RPMI8226 (cell line): ENCODE measurements at places on chromosomes 12 and 14.

DNA sequence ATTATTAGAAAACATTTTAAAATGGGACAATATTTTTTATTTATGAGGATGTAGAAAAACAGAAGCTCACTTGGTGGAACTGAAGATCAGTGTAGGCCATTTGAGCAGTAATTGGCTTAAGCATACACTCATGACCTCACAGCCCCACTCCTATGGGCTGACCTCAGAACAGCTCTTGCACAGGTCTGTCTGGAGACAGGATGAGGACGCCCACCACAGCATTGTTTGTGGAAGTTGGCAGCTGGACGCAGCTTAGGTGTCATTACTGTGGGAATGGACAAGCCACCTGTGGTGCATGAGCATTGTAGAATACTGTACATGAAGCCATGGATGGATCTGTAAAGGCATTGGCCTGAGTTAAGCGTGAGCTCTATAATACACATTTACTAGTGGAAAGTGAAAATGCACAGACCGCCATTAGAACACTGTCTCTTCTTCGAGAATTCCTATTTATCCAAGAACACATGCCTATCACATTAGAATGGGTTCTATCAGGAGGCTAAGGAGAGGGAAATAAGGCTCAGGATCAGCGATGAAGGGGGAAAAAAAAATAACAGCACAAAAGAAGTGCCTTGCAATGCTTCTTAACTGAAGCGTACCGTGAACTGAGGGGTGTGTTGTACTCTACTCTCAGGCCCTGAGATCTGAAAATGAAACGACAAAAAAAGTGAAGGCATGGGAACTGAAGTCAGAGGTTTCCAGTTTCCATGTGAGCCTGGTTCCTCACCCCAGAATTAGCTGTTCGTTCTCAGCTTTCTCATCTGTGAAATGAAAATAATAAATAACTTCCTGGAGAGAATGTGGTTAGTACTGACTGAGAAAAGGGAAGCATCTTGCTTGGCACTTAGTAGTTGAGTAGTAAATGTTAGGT, 33.6 kb downstream of the KCNA1 start:
- no peak for DNase-seq

- no peak for DNase-seq
Observed at GRCh38 chr14:103927566-103927965, 690 bp upstream of the TDRD9 start.

GRCh38 chr14:51856792-51857296, 3.6 kb upstream of the GNG2 start:
- no peak for DNase-seq

DNA sequence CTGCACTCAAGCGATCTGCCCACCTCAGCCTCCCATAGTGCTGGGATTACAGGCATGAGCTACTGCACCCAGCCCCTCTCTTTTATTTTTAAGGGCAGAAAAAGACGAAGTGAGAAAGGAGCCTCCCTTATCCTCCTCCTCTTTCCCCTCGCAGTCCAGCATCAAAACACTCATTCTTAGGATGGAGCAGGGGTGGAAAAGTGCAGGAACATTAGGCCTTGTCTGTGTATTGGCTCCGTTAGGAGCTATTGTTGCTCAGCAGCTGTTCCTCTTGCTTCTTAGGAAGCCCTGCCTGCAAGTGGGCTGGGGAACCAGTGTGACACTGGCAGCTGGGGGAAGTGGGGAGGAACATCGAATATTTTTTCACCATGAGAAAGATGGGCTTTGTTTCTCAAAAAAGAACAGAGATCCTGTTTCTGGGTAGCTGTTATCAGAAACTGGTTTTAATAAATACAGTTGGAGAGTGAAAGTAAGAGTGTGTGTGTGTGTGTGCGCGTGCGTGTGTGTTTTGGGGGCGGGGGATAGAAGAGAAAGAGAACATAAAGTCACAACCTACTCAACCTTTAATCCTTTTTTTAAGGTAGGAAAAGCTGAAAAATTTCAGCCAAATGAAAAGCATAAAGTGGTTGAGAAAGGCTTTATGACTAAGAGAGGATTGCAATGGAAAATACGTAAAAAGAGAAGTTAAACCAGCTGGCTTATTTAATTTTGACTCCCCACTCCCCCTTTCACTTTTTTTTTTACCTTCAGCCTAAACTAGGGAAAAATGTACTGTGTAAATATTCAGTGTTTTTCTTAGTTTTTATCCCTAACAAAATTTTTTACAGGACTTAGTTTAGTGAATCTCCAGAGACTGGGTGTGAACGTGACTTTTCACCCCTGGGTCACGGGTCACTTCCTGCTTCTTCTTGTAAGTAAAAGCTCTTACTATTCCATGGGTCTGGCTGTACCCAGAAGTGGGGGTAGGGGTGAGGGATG, 197.2 kb upstream of the PLEKHG7 start:
- DNase-seq: no peak

DNA sequence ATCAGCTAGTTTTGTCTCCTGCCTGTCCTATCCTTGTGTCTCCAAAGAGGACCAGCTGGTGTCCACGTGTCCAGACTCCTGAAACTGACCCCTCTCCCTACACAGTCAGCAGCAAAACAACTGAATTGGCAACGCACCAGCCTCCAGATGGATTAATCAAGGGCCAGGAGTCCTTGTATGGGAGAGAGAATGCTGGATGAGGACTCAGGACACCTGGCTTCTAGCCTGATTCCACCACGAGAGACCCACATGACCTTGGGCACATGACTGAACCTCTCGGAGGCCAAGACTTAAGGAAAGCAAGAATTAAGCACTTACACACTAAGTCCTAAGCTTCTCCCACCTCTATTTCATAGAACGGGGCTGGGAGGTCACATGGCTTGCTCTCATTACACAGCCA, 60.4 kb upstream of the CMKLR1 start:
- no peak for DNase-seq

- peak; percentile 32 for DNase-seq
Observed at GRCh38 chr12:16228067-16228466, 49.4 kb downstream of the SLC15A5 start.

GRCh38 chr12:120072472-120073249, 43.9 kb downstream of the RAB35 start:
- DNase-seq: peak; percentile 20

GRCh38 chr14:89065879-89066278, 241.4 kb downstream of the TTC8 start:
- DNase-seq: no peak

DNA sequence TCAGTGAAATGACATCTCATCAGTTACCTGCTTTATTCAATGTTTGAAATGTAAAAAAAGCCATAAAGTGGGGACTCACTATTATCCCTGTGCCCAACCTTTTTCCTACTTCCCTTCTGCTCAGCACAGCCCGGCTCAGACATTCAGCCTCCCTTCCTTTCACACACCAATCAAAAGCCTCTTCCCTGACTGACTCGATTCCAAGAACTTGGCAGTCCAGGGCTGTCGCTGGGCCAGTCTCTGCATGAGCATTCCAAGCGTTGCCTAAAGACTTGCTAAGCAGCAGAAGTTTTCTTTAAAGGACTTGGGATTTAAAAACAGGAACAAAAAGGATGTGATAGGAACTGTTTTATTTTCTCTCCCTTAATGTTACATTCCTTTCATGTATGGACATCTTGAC, 22.7 kb downstream of the ITPR2 start:
- no peak for DNase-seq

DNA sequence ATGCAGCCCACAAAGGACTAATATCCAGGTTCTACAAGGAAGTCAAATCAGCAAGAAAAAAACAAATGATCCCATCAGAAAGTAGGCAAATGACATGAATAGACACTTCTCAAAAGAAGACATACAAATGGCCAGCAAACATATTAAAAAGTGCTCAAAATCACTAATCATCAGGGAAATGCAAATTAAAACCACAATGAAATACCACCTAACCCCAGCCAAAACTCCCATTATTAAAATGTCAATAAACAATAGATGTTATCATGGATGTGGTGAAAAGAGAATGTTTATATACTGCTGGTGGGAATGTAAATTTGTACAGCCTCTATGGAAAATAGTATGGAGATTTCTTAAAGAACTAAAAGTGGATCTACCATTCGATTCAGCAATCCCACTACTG, 25.0 kb downstream of the SLC41A2 start:
- no peak for DNase-seq

DNA sequence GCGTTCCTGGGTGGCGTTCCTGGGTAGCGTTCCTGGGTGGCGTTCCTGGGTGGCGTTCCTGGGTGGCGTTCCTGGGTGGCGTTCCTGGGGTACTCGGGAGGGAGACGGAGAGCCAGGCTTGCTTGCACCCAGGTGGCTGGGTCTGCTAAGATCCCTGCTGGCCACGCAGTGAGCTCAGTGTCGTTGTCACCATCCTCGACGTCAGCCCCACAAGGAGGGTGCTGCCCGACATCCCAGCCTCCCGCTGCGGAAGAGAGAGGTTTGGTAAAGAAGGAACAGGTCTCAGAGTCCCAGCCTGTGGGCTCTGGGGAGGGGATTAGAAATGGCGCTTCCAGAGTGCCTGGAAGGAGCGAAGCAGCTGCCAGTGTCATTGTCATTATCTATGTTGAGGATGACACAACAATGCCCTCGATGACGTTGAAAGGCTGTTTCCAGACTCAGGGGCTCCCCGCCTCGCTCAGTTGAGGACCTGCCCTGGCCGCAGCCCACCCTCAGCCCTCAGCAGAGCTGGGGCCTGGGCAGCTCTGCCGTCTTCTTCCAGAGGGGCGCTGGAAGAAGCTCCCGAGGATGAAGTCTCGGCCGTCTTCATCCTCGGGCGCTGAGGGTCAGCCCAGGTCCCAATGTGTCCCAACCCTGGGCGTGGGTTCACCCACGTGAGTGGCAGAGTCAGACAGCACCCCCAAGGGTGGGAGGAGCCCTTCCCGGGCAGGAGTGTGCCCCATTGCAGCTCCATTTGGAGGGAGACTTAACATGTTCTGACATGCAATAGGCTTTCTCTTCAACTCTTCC, 328.8 kb downstream of the ADGRD1 start:
- no peak for DNase-seq

DNA sequence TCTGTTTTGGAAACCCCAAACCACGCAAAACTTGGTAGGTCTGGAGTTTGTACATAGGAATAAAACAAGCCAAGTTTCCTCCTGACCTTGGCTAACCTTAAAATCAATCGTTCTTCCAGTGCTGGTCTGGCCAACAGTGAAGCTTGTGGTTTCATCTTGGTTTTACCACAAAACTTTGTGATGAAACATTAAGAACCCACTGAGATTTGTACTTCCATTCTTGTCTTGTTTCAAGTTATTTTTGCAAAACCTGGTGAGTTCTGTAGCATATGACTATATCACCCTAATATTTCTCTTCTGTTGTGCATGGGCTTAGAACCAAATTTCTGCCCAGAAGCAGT, 26.4 kb downstream of the SIX1 start:
- DNase-seq: no peak

- no peak for DNase-seq
Observed at GRCh38 chr12:4025181-4026019, 152.2 kb upstream of the PARP11 start.

DNA sequence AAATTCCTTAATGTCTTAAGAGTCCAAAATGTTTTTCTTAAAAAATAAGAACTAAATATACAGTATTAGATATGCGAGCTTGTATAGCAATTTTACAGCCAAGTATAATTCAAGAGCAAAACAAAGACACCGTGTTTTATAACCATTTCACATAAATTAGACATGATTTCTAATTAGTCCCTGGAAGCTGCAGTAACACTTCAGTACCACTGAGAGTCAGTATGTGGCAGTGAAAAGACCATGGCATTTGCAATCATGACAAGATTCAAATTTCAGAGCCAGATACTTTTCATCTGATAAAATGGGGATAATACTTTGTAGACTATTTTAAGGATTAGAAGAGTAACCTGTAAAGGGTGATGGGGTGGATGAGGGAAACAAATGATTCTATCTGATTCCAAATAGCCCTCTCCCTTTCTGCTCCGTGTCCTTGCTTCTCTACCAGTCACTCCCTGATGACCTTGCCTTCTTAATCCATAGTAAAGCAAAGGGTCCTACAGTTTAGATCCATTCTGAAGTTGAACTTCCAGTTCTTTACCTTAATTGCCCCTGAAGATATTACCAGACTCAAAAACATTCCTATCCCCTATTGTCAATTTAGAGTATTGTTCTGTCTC, 145.4 kb upstream of the ABCD2 start:
- peak; percentile 36 for DNase-seq

GRCh38 chr14:52563120-52563519, 10.5 kb downstream of the GPR137C start:
- DNase-seq: no peak

GRCh38 chr12:117212563-117213190, 22.4 kb upstream of the FBXO21 start:
- peak; percentile 76 for DNase-seq

- no peak for DNase-seq
Observed at GRCh38 chr12:45269412-45269751, 53.5 kb downstream of the ANO6 start.

DNA sequence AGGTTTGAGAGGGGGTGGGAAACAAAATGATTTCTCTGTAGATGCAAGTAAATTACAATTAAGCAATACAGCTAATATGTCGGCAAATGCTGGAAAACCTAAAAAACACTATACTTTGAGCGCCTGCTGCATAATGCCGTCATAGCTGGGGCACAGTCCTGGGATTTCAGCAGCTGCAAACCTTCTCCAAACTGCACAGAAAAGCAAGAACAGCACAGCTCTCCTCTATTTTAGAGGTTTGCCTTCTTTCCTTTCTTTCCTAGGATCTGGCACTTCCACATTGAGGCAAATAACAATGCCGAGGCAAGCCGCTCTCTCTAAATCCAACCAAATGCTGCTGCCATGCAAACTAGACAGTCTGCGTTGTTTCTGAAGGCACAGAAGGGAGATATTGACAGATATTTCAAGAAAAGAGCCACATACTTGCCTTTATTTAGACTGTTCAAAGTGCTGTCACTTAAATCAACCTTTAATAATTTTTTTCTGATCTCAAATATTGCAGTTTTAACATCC, 287.1 kb upstream of the G2E3 start:
- no peak for DNase-seq

DNA sequence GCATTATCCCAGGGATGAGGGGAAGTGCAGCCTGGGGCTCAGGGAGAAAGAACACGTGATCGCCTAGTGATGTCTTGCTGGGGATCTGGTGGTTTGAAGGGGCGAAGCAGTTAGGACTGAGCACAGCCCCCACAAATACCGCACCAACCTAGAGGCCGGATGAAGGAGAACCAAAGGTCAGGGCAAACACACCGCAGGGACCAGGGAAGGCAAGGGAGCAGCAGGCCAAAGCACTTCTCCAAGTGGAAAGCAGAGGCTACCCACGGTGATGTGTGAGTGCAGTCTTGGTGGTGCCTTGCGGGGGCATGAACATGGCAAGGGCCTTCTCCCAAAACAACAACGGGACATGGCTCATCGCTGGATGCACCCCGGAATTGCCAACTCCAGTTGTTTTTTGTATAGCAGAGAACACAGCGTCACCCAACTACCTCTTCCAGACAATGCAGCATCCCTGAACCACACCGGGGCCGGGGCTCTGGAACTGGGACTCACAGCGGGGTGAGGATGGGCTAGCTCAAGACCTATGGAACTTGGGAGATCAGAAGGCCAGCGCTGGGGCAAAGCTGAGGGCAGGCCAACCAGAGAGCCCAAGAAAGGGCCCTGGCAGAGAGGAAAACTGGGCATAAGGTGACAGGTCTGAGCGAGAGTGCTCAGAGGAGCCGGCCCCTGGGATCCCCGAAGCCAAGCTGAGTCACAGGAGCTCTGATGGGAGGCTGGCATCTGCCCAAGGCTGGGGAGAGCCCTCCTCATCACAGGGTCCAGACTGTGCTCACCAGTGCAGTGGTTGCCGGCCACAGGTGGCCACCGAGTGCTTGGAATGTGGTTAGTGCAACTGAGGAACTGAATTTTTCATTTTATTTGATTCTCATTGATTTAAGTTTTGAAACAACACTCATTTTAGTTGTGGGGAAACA, 11.1 kb downstream of the GALNT16 start:
- no peak for DNase-seq
